ENCODE measurements at places on chromosomes 5 and 9.

- DNase-seq, result no peak
These were observed 36.5 kb downstream of the CACNA1B start for GRCh38 chr9:137913771-137914767.

GRCh38 chr5:132831095-132831860, 831 bp upstream of the SHROOM1 start:
- DNase-seq, result no peak

DNA sequence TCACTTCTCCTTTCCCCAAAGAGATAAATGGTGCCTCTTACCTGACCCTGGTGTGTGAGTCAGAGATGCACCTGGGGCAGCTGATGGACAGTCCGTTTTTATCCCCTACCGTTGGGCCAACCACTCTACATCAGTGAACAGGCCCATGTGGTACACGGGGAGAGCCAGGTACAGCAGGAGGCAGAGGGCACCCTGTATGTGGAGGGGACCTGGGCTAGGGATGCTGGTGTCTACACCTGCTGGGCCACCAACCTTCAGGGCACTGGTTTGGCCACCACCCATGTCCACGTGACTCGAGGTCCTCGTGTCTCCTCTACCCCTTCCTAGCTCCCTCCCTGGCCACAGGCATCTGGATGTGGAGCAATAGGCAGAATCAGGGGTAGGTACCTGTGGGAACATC, 22.7 kb upstream of the ANXA6 start:
- DNase-seq, result no peak

- no peak for DNase-seq
These were observed 147.4 kb downstream of the ACTBL2 start for GRCh38 chr5:57335092-57335660.

- DNase-seq, result no peak
These were observed 88.4 kb upstream of the CCDC152 start for GRCh38 chr5:42668254-42668653.

DNA sequence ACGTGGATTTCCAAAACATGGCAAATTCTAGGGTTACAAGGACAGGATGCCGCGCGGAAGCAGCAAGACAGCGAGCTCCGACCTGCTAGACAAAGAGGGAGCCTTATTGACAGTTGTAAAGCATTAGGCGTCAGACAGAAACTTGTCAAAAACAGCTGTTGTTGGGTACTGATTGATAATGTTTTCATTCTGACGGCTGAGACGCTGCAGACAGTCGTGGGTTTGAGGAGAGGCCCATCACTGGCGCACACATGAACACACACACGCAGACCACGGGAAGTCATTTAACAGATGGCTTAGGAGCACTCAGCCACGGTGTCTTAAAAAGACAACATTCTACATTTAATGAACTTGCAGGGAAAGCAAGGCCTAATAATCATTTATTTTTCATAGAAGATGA, 324.0 kb downstream of the NDUFS4 start:
- DNase-seq, result no peak

GRCh38 chr5:151154931-151155774, 2.4 kb downstream of the ANXA6 start:
- no peak for DNase-seq

DNA sequence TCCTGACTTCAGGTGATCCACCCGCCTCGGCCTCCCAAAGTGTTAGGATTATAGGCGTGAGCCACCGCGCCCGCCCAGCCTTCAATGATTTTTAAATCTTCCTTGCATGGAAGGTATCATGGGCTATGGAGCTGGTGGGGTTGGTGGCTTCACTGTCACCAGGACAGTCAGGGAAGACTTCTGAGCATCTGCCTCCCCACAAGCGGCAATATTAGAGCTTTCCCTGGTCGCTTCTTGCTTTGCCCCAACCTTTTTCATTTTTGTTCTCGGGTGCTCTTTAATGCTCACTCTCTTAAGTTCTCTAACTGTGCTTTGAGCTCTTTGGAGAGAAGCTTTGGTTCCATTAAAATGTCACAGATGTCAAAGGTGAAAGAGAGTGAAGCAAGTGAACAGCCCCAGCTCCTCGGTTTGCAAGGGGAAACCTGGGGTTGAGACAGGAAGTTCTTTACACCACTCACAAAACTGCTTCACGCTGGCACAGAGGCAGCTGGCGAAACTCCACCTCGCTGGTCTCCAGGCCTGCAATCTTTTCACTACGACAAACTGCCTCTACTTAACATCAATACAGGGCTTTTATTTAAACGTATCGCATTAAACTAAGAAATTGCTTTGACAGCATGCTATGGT, 142.5 kb upstream of the RETREG1 start:
- DNase-seq, result no peak

DNA sequence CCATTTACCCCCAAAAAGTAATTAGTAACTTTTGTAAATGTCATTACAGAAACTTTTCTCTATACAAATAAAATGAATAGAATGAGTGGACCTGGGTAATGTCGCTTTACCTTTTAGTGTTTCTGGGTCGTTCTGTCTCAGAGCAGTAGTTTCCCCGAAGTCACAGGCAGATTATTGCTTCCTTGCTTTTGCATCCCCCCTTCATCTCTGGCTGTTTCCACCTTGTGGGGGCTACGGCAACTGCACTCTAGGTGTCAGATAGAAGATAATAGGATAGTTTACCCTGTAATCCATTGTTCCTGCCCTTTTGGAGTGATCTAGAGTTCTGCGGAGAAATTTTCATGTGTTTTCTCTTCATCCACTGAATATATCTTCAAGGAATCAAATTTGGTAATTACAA, 68.7 kb downstream of the PRR16 start:
- DNase-seq, result no peak

DNA sequence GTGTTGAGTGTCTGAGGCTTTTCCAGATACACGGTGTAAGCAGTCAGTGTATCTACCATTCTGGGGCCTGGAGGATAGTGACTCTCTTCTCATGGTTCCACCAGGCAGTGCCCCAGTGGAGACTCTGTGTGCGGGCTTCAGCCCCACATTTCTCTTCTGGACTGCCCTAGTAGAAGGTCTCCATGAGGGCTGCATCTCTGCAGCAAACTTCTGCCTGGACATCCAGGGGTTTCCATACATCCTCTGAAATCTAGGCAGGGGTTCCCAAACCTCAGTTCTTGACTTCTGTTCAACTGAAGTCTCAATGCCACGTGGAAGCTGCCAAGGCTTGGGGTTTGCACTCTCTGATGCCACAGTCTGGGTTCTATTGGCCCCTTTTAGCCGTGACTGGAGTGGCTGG, 256.6 kb upstream of the ITGA1 start:
- no peak for DNase-seq

DNA sequence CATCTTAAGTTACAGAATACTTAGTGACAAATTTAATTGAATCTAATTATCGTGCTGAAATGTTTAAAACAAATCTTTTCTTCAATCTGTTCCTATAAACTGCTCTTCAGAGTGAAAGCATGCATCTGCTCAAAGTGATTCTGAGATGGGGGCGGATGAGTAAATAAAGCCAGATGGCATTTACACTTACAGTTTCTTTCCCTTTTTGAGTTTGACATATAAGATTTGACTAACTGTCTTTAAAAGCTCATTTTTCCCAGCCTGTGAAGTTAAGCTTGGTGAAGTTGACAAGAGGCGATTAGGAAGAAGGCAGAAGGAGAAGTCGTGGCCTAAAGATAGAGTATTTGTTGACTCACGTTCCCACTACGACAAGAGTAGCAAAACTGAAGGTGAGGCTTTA, 137.4 kb downstream of the LPAR1 start:
- no peak for DNase-seq

GRCh38 chr9:89774858-89775370, 170.1 kb downstream of the GADD45G start:
- DNase-seq, result no peak

- DNase-seq, result no peak
These were observed 36.2 kb downstream of the FBXL17 start for GRCh38 chr5:108345541-108346171.

GRCh38 chr9:69452110-69452782, 127.2 kb downstream of the ENTREP1 start:
- DNase-seq, result no peak

- no peak for DNase-seq
These were observed 135.8 kb downstream of the TRIM36 start for GRCh38 chr5:115033861-115034260.

DNA sequence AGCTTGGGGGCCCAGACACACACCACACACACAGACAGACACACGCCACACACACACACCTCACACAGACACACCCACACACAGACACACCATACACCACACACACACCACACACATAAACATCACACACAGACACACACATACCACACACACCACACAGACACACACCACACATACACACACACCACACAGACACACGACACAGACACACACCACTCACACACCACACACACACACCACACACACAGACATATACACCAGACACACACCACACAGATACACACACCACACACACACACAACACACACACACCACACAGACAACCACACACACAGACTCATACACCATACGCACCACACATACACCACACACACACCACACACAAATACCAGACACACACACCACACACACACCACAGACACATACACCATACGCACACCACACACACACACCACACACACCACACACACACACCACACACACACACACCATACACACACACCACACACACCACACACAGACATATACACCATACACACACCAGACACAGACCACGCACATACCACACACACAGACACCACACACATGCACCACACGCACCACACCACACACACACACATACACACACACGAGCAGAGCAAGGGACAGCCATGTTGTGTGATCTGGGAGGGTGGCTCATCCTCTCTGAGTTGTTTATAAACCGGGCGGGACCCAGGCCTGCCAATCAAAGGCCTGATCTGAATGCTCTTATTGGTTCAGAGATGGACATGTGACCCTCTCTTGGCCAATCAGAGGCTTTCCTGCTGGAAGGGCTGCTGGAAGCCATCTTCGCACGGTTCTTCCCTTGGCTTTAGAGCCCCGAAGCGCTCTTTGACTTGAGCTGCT, 148.3 kb downstream of the GAPVD1 start:
- DNase-seq, result no peak

- no peak for DNase-seq
These were observed 248.2 kb downstream of the EFNA5 start for GRCh38 chr5:107422494-107422893.

- no peak for DNase-seq
These were observed 6.1 kb upstream of the STOML2 start for GRCh38 chr9:35108946-35109575.

GRCh38 chr5:143217804-143218160, 185.7 kb downstream of the NR3C1 start:
- no peak for DNase-seq

DNA sequence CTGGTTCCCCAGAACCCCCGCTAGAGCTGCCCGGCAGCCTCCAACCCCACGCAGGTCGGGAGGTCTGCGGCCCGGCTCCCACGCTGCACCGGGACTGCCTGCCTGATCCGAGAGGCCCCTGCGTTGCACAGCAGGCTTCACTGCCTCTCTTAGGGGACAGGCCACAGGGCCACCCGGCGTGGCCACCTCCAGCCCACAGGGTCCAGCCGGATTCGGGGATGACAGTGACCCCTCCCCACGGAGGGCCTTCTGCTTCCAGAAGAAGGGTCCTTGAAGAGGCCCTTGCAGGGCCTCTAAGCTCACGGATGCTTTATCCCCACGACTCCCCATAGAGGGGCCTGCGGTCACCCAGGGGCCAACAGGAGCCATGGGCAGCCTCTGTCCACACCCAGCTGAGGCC, 66.1 kb upstream of the PPP1R26 start:
- no peak for DNase-seq

DNA sequence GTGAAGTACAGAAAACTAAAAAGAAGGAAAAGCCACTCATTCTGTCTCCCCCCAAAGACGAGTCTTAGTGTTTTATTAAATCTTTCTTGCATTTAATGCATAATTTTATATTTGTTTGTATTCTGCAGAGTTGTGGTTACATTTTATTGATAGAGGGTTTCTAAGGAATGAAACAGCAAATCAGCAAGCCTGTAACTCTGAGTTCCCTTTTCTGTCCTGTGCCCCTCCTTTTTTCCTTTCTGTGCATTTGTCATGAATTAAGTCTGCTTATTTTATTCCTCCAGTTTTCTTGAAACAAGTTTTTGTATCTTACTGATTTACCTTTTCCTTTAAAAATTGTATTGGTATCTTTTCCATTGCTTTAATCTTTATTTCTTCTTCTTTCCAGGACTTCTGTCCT, 132.8 kb downstream of the MUSK start:
- no peak for DNase-seq

- DNase-seq, result no peak
These were observed 114.6 kb downstream of the KLHL3 start for GRCh38 chr5:137621306-137621705.

GRCh38 chr5:135977375-135977928, 22.7 kb upstream of the LECT2 start:
- peak; percentile 66 for DNase-seq

GRCh38 chr9:114525513-114525912, 20.2 kb upstream of the WHRN start:
- DNase-seq, result no peak

DNA sequence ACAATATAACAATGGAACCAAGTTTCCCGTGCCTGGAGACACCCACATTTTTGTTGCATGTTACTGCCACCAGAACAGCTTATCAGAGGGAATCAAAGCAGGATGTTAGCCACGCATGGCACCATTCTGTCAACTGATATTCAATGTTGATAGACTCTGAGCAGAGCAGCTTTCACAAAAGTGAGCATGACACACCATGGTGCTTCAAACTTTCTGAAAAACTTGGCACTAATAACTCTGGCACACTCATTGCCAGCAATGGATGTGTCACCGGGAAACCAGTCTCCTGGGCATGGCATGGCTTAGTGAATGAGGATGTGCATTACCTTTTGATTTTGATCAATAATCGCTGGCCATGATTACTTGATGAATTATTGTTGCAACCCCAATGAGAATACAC, 19.7 kb downstream of the NIPSNAP3B start:
- no peak for DNase-seq

DNA sequence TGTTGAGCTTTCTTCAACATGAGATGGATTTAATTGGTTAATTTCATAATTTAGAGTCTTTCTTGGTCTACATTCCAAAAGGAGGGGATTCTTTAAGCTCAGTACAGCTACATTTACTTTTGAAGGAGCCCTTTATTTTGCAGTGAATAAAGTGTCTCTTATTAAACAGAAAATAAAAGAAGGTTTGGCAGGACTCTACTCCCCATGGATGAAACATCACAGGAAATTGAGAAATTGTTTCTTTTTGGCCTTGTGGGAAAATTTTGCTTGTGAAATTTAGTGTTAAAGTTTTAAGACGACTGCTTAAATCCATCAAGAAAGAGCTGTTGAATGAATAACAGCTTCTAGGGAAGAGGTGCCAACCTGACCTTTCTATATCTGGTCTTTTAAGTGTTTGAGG, 187.7 kb downstream of the NTRK2 start:
- DNase-seq, result no peak

- peak; percentile 57 for DNase-seq
These were observed 1.3 kb downstream of the EEIG1 start for GRCh38 chr9:127979333-127980059.

- DNase-seq, result no peak
These were observed 6.8 kb downstream of the GARIN3 start for GRCh38 chr5:157159209-157159751.

GRCh38 chr9:13083366-13083765, 196.1 kb downstream of the MPDZ start:
- DNase-seq, result no peak

- DNase-seq, result no peak
These were observed 553.0 kb upstream of the GRAMD2B start for GRCh38 chr5:125870256-125870655.
